ENCODE measurements at places on chromosomes 3 and 15.

GRCh38 chr15:70517194-70517590 lies 246.2 kb downstream of the UACA start:
- no peak for DNase-seq

- peak; percentile 72 for DNase-seq
Observed at GRCh38 chr3:54954521-54954920, 26.7 kb upstream of the LRTM1 start.

DNA sequence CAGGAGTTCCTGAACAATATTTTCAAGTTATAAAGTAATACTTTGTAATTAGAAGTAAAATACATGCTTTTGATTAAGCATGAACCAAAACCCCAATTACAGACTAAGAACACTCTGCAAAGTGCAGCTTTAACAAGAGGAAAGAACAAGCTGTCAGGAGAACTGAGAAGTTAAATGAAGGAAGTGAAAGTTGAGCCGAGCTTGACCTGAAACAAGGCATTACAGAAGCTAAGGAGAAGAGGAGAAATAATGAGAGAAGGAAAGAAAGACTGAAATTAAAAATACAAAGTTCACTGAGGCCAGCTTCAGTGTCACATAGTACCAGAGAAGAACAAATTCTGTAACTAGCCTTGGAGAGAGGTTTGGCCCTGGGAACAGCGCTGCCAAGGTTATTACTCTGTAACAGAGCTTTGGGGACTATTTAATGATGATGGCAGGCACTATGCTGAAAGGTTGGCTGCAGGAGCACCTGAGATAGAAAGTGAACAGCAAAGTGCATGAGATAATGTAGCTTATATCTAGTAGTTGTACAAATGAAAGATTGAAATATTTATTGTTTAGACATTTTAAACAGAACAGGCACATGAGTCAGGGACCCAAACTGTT lies 241.9 kb upstream of the PEX5L start:
- DNase-seq: no peak

- no peak for DNase-seq
Observed at GRCh38 chr3:149545049-149545448, 70.6 kb downstream of the TM4SF4 start.

DNA sequence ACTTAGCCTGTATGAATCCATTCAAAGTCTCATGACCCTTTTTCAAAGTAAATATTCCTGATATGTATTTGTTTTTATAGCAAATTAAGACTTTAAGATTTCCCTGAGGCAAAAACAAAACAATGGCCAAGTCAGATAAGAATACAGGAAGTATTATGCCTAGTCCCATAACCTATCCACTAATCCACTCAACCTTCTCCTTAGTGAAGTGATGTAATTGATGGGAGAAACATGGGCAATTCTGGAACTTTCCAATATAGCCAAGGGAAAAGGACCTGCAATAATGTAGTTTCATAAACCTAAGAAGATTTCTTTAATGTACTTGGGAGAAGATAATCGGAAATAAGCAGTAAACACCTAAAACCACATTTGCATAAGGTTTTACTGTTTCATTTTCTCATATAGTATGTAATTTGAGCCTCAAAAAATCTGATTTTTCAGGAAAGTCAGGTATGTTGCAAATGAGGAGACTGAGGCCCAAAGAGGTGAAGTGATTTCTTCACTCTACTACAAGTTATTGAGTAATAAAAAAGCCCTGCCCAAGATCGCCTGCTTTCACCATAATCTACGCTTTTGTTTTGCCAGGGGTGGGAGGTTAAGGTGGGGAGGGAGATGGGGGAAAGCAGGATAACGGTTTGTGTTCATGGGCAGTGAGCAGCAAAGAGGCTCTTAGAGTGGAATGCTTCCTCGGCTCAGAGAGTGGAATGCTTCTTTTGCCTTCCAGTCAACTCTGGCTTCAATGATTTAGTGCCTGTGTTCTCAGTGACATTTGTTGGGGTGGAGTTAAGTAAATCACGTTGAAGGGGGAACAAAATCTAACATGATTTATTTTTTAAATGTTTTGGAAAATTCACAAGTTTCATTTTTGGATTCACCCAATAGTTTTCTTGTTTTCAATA lies 95.0 kb upstream of the FNDC3B start:
- peak; percentile 22 for DNase-seq

DNA sequence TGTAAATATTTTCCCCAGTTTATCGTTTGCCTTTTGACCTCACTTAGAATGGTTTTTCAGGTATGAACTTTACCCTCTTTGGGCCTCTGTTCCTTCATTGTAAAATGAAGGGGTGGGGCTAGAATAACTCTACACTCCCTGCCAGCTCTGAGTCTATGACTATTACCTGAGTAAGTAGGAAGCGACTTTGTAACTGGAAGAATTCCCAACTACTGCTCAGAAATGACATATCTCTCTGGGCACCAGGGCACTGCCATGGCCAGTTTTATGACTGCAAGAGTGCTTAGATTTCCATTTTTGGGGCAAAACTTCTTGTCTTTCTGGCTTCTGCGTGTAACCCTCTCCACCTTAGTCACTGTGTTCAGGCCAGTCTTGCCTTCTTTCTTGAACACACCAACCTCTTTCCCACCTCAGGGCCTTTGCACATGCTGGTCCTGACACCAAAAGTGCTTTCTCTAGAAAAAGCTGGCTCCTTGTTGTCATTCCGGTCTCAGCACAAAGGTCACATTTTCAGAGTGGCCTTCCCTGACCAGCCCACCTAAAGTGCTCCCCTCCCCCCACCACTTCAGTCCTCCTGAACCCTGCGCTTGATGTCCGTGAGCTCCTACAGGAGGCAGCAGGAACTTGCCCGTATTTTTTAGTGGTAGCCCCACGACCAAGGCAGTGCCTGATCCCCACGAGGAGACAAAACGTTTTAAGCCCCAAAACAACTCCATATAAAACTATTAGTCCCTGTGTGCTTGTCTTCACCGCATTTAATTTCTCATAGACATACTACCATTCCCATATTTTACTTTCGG lies 25.6 kb downstream of the CDCP1 start:
- no peak for DNase-seq

GRCh38 chr15:57890351-57890750 lies 175.2 kb downstream of the ALDH1A2 start:
- peak; percentile 90 for DNase-seq

DNA sequence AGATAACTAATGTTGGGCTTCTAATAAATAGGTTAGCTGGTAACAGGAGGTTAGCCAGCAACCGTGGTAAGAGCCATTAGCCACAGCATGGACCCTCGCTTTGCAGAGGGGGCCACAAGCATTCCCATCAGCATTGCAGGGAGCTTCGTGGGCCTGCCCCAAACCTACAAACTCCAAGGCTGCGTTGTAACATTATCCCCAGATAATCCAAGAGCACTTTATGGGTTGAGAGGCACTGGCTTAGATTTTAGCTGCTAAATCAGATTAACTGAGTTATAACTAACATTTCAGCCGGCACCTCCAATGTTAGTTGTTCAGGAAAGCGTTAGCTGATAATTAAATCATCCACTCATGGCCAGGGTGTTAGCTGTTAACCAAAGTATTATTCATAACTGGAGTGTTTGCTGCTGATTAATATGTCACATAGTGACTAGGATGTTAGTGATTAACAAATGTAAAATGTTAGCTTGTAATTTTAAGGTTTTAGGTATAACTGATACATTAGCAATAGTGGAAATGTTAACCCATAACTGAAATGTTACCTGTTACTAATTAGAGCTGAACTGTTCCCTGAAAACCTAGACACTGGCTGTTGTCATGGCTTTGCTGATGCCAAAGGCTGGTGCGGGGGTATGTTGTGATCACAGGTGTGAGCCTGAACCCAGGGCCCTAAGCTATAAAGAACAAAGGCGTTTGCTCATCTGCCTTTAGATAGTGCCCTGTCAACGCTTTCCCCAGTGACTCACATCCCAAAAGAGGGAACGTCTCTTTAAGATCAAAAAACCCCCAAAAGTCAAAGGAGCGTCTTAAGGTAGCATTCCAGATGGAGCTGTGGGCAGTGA lies 56.2 kb downstream of the SLC6A6 start:
- no peak for DNase-seq
